Activated T-cell treated with anti-CD3 and anti-CD28 coated beads, Interleukin-2, amount 50 U/mL, for 72 hours (primary cell): ENCODE measurements at places on chromosomes 7 and 10.

DNA sequence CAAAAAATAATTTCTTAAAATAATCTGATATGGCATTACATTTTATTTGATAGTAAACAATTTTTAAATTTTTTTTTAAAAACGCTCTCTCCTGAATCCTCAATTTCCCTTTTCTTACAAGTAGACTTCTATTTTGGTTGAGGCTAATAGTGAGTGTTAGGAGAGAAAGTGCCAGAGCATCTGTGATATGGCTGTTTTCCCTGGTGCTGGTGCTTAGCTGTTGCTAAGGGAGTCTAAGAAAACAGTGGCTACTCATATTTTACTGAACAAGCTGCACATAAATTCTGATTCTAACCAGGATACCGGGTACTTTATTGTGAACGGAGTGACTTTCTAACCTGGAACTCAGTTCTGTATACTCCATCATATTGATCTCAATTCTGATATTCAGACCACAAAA lies 311.1 kb upstream of the KIAA1217 start:
- H3K27me3 ChIP-seq, result no peaks in the 10 kb centered on the region
- H3K36me3 ChIP-seq, result no peaks in the 10 kb centered on the region
- no peak for DNase-seq

- peaks cover 1% of the 10 kb centered on the region for H3K36me3 ChIP-seq
- H3K27ac ChIP-seq, result peak overlapping the region; percentile 38
- H3K27me3 ChIP-seq, result no peaks in the 10 kb centered on the region
- peak; percentile 14 for DNase-seq
- H3K4me1 ChIP-seq, result no peaks in the 10 kb centered on the region
Measured at GRCh38 chr7:133290676-133291333, 37.9 kb downstream of the EXOC4 start.

DNA sequence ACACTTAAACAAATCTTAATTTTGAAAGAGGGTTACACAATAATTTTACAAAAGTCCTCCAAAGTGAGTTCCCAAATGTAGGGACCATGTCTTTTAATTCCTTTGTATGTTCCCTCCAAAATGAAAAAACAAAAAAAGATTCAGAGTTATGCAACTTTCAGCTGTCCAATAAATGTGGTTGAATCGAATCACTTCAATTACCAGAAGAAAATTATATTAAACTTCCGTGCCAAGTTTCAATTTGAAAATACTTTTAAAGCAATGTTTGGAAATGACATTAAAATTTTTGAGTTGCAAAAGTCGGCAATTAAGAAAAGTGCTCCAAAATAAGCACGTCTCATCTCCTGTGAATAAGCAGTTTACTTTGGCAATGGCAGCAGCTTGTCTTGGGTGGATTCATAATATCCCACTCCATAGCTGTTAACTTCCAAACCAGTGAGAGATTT lies 60.3 kb upstream of the C1GALT1 start:
- no peak overlapping the region for H3K4me3 ChIP-seq
- DNase-seq, result no peak
- no peaks in the 10 kb centered on the region for H3K4me1 ChIP-seq

- H3K36me3 ChIP-seq, result no peaks in the 10 kb centered on the region
- H3K27ac ChIP-seq, result no peak overlapping the region
- no peak overlapping the region for H3K4me3 ChIP-seq
- no peaks in the 10 kb centered on the region for H3K4me1 ChIP-seq
Measured at GRCh38 chr10:127451628-127452027, 97.5 kb upstream of the NPS start.

GRCh38 chr10:34808801-34809745 lies 6.0 kb downstream of the PARD3 start:
- H3K36me3 ChIP-seq, result no peaks in the 10 kb centered on the region
- DNase-seq, result no peak

- no peak overlapping the region for H3K27ac ChIP-seq
- DNase-seq, result no peak
Measured at GRCh38 chr10:14820010-14820774, 17.6 kb downstream of the CDNF start.

DNA sequence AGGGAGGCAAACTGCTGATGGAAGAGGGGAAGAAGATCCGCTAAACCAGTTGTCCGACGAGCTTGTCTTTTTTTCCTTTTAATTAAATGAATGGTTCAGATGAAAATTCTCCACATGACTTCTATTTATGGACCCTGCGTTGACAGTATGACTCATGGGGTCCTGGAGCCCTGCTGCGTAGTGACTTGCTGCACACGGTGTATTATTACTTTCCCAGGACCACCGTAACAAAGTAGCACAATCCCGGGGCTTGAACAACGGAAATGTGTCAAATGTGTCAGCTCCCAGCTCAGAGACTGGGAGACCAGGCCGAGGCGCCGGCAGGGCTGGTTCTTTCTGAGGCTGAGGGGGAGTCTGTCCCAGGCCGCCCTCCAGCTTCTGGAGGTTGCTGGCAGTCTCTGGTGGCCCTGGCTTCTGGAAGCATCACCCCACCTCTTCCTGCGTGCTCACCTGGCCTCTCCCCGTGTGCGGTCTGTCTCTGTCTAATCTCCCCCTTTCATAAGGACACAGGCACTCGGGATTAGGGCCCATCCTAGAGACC lies 33.8 kb upstream of the MNX1 start:
- H3K4me1 ChIP-seq, result no peaks in the 10 kb centered on the region
- H3K4me3 ChIP-seq, result no peak overlapping the region
- no peak for DNase-seq
- H3K27ac ChIP-seq, result no peak overlapping the region
- no peaks in the 10 kb centered on the region for H3K27me3 ChIP-seq
